ENCODE measurements at places on chromosomes 5 and 9.

DNA sequence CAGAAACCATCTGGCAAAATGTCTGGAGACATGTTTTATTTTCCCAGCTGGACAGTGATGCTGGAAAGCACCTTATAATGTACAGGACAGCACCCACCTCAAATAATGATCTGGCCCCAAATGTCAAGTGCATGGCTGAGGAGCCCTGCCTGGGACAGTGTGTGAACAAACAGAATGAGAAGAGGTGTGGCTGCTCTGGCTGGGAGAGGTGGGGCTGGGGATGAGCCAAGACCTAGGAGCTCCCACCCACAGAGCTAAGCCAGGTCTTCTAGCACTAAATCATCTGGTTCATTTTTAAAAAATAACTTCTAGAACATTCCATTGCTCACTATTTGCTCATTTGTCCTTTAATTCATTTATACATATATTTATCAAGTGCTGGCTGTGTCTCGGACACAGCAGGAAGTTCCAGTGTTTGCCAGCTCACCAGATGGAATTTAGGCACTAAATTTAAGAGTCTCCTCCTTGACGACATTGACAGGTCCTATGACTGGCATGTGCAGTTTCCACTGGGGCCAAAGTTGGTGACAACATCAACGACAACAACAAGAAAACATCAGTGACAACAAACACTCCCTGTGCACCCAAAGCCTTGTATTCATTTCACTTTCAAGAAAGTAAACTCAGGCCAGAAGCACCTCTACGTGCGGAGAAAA lies 59.1 kb downstream of the GTF3C4 start:
- no peak for DNase-seq

DNA sequence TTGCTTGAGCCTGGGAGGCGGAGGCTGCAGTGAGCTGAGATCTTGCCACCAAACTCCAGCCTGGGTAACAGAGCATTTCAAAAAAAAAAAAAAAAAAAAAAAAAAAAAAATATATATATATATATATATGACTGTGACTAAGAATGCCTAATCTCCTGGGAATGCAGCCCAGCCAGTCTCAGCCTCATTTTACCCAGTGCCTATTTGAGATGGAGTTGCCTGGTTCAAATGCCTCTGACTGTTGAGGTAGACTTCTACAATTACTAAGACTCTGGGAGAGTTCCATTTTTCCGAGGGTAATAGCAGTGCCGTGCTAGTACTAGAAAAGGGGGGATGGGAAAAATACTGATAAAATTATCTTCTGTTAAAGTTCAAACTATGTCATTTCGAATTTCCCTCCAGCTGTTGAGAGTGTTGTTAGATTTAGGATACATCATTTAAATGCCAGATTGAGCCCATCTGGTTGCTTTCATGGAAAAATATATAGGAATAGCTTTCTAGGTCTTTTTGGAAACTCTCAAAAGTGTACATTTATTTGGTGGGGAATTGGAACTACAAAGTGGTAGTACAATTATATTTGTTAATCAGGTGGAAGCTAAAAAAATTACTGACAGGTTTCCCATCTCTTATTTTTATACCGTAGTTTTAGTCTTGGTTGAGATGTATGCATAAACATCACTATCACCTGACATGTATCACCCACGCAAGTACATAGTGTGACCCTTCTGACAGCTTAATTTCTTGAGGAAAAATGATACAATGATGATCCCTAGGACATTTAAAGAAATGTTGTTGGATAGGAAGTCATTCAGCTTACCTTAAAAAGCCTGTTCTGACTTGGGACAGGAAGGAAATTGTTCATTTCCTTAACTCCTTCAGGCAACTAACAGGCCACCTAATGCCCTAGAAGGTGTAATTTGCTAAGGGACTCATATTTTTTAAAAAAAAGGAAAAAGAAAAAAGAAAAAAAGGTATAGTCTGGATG lies 214.9 kb downstream of the ADAMTSL1 start:
- no peak for DNase-seq

GRCh38 chr5:91016954-91017700 lies 366.0 kb downstream of the ARRDC3 start:
- DNase-seq = no peak

- no peak for DNase-seq
Observed at GRCh38 chr9:129316281-129317030, 138.4 kb upstream of the IER5L start.

DNA sequence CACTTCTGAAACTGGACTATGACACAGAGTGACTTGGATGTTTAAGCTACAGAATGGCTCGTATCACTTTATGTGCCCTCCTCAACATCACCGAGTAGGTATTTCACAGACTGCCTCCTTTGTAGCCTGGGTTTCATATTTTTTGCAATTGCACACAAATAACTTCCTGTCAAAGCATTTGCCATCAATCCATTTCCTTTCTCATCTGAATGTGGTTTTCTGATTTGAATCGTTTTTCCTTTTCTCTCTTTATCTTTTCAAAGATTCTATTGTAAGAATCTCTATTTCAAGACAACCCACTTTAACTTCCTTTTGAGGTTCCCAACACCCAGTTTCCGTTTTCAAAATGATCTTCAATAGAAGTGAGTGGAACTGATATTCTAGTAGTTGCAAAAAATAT lies 563.8 kb upstream of the ARRDC3 start:
- no peak for DNase-seq
